ENCODE measurements at places on chromosomes 16 and 17. TPM values are rescaled to one million over a fixed set of nuclear protein-coding genes. Genes with fewer than 3 reads are reported as not detected.

ERN2 gene
- total RNA-seq = 0.54 TPM

TP53TG3C gene
- not detected for total RNA-seq

KRT9 gene
- total RNA-seq = not detected

HOXB1 gene
- not detected for total RNA-seq

OR4D1 gene
- 0.81 TPM for total RNA-seq

ZACN gene
- not detected for total RNA-seq

CALB2 gene
- not detected for total RNA-seq

PRRT2 gene
- 0.27 TPM for total RNA-seq

TAC4 gene
- not detected for total RNA-seq

MRPS7 gene
- total RNA-seq = 38.2 TPM

SP6 gene
- 0.27 TPM for total RNA-seq

UBALD1 gene
- total RNA-seq = 30.4 TPM

C1QTNF8 gene
- not detected for total RNA-seq

CLDN9 gene
- total RNA-seq = 0.27 TPM

ACAP1 gene
- 109 TPM for total RNA-seq

TMC7 gene
- total RNA-seq = under 0.01 TPM

SUZ12 gene
- 9.7 TPM for total RNA-seq

ENPP7 gene
- total RNA-seq = 0.27 TPM

SAMD14 gene
- 1.1 TPM for total RNA-seq

GPRC5B gene
- total RNA-seq = under 0.01 TPM

PRSS33 gene
- not detected for total RNA-seq

KRT25 gene
- not detected for total RNA-seq

KRT17 gene
- total RNA-seq = not detected

CES5A gene
- total RNA-seq = not detected

MYH3 gene
- 1.6 TPM for total RNA-seq

RPL27 gene
- 2,332 TPM for total RNA-seq

NETO2 gene
- total RNA-seq = 0.27 TPM

TMC8 gene
- total RNA-seq = 75.1 TPM

LDHD gene
- 1.3 TPM for total RNA-seq

FAM234A gene
- 47.4 TPM for total RNA-seq

MEIOB gene
- 0.54 TPM for total RNA-seq

LPO gene
- under 0.01 TPM for total RNA-seq

KRT12 gene
- not detected for total RNA-seq

MMP25 gene
- total RNA-seq = 0.27 TPM

KIF19 gene
- under 0.01 TPM for total RNA-seq

WSCD1 gene
- under 0.01 TPM for total RNA-seq

ACSM5 gene
- not detected for total RNA-seq

SEC14L5 gene
- under 0.01 TPM for total RNA-seq

DNAJC7 gene
- 46.3 TPM for total RNA-seq

PRAC2 gene
- total RNA-seq = not detected

CDRT15 gene
- not detected for total RNA-seq

Measured in hematopoietic multipotent progenitor cell (in vitro differentiated cells).